ENCODE measurements at places on chromosomes 11 and 22.

DNA sequence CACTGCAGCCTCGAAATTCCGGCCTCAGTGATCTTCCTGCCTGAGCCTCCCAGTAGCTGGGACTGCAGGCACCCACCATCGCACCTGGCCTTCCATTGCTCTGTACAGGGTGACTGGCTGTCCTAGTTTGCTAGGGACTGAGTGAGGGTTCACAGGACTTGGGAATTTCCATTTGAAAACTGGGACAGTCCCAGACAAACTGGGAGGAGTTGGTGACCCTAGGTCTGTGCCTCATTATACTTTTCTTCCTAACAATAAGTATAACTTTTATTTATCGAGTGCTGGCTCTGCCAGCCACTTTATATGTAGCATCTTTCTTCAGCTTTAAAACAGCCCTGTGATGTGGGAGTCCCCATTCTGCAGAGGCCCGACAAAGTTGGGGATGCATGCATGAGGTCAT lies 25.5 kb downstream of the TCP11L1 start:
- DNase-seq: no peak

DNA sequence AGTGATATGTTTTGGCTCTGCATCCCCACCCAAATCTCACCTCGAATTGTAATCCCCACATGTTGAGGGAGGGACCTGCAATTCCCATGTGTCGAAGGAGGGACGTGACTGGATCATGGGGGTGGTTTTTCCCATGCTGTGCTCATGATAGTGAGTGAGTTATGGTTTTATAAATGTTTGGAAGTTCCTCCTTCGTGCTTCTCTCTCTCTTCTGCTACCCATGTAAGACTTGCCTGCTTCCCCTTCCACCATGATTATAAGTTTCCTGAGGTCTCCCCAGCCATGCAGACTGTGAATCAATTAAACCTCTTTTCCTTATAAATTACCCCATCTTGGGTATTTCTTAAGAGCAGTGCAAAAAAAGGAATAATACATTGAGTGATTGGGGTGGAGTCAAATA lies 7.3 kb upstream of the CEP295 start:
- no peak for DNase-seq

DNA sequence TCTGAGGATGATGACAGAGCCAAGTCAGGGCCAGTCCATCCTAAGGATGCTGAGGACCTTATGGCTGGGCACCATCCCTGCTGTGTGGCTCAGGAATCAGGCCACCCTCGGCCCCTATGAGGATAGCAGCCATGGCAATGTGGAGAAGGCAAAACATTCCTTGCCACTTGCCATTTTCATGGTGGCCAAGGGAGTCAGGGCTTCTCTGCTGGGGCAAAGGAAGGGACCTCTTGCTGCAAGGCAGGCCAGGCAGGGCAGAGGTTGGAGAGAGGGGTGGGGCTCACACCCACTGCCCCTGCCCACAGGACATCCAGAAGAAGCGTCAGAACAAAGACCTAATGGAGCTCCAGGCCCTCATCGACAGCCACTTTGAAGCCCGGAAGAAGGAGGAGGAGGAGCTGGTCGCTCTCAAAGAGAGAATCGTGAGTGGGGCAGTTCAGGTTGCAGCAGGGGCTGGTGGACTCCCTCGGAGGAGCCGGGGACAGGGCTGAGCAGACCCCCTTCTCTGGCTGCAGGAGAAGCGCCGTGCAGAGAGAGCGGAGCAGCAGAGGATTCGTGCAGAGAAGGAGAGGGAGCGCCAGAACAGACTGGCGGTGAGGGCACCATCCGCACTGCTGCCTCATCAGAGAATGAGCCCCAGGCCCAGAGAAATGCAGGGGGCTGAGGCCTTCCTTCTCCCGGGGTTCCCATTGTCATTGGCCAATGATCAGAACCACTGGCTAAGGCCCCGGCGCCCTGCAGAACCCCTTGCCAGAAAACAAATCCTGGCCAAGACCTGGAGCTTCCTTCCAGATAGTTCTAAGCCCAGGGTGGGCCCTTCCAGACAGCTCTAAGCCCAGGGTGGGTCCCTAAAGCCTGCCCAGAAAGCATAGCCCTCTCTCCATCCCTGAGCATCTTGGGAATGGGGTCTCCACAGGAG lies 13.5 kb upstream of the MRPL23 start:
- DNase-seq: no peak

DNA sequence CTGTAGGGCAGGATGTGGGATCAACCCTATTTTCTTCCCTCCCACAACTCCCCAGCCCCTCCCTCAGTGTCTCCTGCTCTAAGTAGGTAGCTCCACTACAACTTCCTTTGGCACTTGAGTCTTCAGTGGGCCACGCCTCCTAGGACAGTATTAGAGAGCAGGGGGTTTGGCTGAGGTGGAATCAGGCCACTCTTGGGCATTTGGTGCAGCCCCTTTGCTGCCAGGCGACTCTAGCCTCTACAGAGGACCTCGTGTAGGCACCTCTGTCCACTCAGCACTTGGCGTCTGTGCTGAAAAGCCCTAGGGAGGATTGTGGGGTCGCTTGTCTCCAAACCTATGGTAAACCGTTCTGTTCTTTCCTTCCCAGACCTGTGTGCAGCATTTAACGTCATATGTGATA lies 2.7 kb downstream of the FADD start:
- no peak for DNase-seq

DNA sequence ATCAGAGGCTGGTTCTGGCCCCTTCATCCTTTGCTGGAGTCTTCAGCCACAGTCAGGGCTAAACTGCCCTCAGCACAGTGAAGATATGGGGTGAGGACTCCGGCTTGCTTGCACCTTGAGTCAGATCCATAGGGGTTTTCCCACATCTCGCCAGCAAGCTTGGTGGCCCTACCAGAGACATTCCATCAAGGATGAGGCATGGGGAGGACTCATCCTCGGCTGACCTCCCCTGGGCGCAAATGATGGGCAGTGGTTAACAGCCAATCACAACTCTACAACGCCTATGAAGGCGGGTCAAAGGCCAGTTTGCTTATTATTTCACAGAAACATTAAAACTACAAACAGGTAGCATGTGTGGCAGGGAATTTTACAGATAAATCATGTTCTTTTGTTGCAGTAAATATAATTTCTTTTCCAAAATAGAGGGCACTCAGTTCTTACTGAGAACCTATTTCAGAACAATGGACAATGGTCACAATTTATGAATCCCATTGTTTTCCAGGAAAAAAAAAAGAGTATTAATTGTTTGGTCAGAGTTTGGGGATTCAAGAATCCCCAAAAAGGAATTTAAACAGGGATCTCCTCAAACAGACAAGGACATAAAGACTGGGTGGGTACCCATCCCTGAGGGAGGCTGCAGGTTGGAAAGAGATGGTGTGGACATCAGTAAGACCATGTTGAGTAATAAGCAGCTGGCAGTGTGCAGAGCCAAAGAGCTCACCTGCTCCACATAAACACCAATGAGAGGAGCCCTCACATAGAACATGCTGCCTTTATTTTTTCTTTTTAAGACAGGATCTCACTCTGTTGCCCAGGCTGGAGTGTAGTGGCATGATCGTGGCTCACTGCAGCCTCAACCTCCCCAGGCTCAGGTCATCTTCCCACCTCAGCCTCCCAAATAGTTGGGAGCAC lies 14.8 kb downstream of the PLAAT3 start:
- DNase-seq: no peak

GRCh38 chr22:39314251-39314971 lies 5.0 kb downstream of the RPL3 start:
- no peak for DNase-seq
